Panc1 (cell line): ENCODE measurements at places on chromosomes 12 and 14.

DNA sequence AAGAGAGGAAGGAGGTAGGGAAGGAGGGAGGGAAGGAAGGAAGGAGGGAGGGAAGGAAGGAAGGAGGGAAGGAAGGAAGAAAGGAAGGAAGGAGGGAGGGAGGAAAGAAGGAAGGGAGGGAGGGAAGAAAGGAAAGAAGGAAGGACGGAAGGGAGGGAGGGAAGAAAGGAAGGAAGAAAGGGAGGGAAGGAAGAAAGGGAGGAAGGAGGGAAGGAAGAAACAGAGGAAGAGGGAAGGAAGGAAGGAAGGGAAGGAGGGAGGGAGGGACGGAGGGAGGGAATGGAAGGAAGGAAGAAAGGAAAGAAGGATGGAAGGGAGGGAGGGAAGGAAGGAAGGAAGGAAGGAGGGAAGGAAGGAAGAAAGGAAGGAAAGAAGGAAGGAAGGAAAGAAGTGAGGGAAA, 22.4 kb upstream of the CCDC63 start:
- H3K4me1 ChIP-seq = no peaks in the 10 kb centered on the region; the same call in 1 of the 2 replicates
- H3K36me3 ChIP-seq = no peaks in the 10 kb centered on the region
- no peak overlapping the region for H3K4me3 ChIP-seq
- no peaks in the 10 kb centered on the region for H3K27me3 ChIP-seq
- no peak for DNase-seq

GRCh38 chr12:79920421-79921238, 14.3 kb downstream of the PPP1R12A start:
- H3K27ac ChIP-seq = no peak overlapping the region
- H3K4me1 ChIP-seq = 0 out of 2 replicates have a peak, but pooled peaks cover 3% of the 10 kb centered on the region
- DNase-seq = no peak
- H3K36me3 ChIP-seq = no peaks in the 10 kb centered on the region
- H3K4me3 ChIP-seq = no peak overlapping the region

- no peaks in the 10 kb centered on the region for H3K27me3 ChIP-seq
- no peak for DNase-seq
- H3K36me3 ChIP-seq = no peaks in the 10 kb centered on the region
Observed at GRCh38 chr12:69516950-69517349, 46.8 kb downstream of the FRS2 start.

- no peaks in the 10 kb centered on the region for H3K27me3 ChIP-seq
- no peak for DNase-seq
- no peaks in the 10 kb centered on the region for H3K4me1 ChIP-seq
- no peak overlapping the region for H3K27ac ChIP-seq
Observed at GRCh38 chr12:9980126-9980525, 8.9 kb downstream of the CLEC12A start.

GRCh38 chr14:42198010-42198409, 591.3 kb downstream of the LRFN5 start:
- peaks cover 9% of the 10 kb centered on the region for H3K4me1 ChIP-seq
- DNase-seq = no peak
- H3K4me3 ChIP-seq = no peak overlapping the region
- H3K27ac ChIP-seq = peak overlapping the region; percentile 68; the same call in 1 of the 2 replicates
- no peaks in the 10 kb centered on the region for H3K27me3 ChIP-seq
